ENCODE measurements at places on chromosomes 13 and 19. TPM values are rescaled to one million over a fixed set of nuclear protein-coding genes. Genes with fewer than 3 reads are reported as not detected.

DNA sequence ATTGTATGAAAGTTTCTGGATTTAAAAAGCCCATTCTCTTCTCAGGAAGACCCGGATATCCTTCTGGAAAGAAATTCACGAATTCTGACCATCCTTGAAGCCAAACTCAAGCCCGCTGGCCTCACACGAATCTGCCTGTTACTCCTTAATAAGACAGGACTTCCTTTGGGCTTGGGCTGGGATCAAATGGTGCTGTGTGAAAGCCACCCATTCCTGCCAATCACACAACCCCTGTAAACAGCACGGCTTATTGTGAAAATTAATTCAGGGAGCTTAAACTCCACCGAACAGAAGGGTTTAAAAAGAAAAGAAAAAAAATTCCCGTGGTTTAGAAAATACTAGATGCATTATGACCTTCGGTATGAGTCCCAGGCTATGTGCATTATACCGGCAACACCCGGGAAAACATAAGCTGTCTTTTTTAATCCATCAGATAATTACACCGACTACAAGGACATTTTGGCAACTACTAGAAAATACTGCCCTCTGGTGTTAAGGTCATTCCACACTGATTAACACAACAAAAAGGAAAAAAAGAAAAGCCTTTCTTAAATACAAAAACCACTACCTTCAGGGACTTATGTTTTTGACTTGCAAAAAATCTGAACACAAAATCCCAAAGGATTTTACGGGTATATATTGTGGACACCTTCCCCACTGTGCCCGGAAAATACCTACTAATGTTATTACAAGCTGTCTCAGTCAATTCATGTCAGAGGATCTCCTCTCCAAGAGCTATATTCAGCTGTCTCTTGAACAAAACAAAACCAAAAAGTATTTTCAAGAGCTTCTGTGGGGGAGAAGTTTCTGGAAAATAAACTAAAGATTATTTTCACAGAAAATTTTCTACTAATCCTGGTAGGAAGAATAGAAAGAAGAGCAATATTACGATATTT lies 76.0 kb upstream of the LSM14A start:
- peak; percentile 9 for DNase-seq

- DNase-seq = no peak
Observed at GRCh38 chr13:67018775-67019174, 211.4 kb downstream of the PCDH9 start.

GRCh38 chr19:51772977-51773376 lies 12.0 kb downstream of the FPR2 start:
- no peak for DNase-seq

The LILRA5 gene
- total RNA-seq = not detected

DNA sequence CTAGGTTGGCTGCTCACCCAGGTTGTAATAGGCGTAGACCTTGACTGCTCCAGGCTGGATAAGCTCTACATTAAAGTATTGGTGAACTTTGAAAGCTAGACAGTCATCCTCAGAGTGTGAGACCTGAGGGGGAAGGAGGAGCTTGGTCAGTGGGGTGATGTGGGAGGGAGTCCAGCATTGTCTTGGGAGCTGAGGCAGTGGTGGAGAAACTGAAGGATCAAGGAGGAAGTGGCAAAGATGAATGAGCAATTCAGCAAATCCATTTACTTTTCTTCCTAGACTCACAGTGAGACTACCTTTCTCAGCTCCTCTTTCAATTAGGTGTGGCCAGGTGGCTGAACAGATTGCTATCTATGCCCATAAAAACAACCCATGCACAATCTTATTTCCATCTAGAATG lies 10.2 kb upstream of the TNFSF14 start:
- peak; percentile 57 for DNase-seq

- DNase-seq = no peak
Observed at GRCh38 chr19:7492142-7492541, 3.3 kb upstream of the PEX11G start.

- DNase-seq = no peak
Observed at GRCh38 chr13:25912961-25913360, 138.9 kb downstream of the SHISA2 start.

- no peak for DNase-seq
Observed at GRCh38 chr13:22086597-22087330, 415.9 kb downstream of the FGF9 start.

DNA sequence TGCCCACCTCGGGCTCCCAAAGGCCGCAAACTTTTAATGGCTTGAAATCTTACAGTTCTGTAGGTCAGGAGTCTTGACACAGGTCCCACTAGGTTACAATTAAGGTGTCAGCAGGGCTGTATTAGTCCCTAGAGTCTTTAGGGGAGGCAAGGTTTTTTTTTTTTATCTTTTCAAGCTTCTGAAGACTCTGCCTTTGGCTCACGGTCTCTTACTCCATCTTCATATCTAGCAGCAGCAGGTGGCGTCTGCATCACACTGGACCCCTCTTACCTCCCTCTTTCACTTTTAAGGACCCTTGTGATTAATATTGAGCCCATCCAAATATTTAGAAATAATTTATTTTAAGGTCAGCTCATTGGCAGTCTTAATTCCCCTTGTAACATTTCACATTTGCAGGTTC lies 11.6 kb downstream of the MIR17HG start:
- no peak for DNase-seq

The LGALS7B gene
- 889 TPM for total RNA-seq

Data from foreskin keratinocyte (primary cell).